AG04450 (cell line): ENCODE measurements at places on chromosomes 7 and 10.

GRCh38 chr10:13972609-13973008 lies 358.1 kb downstream of the FRMD4A start:
- DNase-seq: no peak

GRCh38 chr10:48985621-48986158 lies 46.0 kb upstream of the LRRC18 start:
- no peak for DNase-seq

DNA sequence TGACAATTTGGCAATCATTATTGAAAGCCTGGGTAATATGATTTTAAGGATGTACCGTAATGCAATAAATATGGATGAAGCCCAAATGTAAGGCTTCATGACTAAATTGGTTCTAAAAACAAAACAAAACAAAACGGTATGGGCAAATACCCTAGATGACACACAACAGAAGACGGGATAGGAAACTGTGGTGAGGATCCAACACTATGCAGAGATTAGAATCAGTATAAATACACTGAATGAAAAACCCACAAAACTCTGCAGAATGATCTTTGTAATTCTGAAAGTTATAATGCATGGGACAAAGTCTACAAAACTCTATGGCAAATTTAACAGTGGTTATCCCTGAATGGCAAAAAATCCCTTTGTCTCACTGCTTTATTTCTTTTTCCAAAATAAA lies 57.6 kb downstream of the MALSU1 start:
- DNase-seq: no peak

DNA sequence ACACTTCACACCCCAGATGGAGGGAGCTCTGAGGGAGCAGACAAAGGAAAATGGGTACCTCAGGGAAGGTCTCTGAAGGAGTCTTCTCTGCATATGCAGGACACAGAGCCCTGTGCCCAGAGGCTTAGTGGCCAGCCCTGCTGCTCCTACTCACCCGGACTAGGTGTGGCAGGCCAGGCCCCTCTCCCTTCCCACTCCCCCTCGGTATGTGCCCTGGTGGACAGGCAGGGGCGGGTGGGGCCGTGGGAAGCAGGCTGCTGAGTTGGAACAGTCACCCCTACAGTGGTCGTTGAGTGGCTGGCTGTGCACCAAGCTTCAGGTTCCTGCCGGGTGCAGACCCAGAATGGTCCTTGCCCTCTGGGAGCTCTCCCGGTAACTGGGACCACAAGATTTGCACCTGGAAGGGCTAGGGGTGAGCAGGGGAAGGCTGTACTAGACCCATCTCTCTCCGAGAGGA lies 68.6 kb downstream of the ZMIZ1 start:
- no peak for DNase-seq

DNA sequence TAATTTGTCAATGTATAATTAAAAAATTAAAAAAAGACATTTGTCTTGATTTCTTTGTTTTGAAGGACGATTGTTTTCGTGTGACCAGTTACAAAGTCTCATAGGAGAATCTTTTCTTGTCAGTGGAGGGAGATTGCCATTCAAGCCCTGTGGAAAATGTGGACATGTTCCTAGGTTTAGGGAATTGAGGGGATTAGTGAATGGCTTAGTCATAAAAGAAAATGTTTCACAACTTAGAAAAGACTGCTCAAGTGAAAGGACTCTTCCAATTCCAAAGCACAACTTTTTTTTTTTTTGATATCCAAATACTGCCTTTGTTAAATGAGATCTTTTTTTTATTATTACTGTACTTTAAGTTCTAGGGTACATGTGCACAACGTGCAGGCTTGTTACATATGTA lies 140.7 kb upstream of the HABP2 start:
- DNase-seq: no peak

DNA sequence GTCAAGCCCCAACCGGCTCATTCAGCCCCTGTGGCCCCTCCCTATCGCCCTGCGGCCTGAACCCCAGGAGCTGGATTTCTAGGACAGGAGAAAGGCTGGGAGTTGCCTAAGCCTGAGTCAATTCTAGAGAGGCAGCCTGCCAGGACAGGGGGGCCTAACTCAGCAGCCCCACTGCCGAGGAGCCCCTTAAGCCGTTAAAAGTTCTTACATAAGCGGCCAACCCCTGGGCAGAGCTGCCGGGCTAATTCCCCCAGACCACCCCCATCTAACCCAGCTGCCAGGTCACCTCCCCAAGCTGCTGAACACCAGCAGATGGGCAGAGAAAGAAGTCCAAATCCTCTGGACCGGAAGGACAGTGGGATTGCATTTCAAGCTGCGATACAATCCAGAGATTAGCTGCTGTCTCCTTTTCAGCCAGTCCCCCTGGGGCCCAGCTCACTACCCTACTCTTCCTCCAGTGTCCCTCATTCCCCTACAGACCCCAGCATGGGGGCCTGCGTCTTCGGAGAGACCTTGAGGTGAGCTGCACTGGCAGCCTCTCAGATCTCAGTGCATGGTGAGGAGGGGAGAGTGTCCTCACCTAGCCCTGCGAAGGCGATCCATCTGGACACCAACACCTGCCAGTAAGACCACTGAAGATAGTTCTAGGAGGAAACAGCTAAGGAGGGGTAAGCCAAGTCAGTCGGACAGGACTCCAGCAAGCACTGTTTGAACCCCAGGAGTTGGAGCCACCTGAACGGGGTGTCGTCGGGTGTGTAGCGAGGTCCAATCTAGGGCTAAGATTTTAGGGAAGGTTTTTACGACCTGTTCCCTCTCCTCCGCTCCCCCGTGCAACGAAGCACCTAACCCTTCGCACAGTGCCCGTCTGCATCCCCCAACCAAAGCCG lies 830 bp downstream of the IMPDH1 start:
- no peak for DNase-seq

DNA sequence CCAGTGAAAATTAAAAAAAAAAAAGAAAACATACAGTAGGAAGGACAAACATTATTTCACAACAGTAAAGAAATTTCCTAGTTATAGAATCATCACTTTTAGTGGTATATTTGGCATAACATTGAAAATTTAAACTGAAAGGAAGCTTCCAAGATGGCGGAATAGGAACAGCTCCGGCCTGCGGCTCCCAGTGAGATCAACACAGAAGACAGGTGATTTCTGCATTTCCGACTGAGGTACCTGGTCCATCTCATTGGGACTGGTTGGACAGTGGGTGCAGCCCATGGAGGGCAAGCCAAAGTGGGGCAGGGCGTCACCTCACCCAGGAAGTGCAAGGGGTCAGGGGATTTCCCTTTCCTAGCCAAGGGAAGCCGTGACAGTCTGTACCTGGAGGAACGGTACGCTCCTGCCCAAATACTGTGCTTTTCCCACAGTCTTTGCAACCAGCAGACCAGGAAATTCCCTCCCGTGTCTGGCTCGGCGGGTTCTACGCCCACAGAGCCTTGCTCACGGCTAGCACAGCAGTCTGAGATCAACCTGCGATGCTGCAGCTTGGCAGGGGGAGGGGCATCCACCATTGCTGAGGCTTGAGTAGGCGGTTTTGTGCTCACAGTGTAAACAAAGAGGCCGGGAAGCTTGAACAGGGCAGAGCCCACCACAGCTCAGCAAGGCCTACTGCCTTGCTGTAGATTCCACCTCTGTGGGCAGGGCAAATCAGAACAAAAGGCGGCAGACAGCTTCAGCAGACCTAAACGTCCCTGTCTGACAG lies 19.4 kb downstream of the PON3 start:
- no peak for DNase-seq

- DNase-seq: no peak
Measured at GRCh38 chr7:94366832-94367231, 27.9 kb upstream of the COL1A2 start.

DNA sequence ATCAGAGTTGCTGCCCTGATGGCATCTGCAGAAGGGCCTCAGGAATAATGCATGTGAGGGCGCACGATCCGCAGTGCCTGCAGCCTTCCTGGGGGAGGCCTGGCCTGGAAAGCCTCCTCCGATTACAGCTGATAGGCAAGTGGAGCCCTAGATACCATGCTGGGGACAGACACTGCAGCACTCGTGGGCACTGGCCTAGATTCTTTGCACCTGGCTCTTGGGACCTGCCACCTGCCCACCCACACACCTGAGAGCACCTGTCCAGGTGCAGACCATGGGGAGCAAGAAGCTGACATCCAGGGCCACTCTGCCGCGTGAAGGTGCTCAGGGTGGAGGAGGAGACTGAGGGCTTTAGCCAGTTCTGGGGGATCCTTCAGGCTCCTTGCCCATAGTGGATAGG lies 14.8 kb downstream of the YKT6 start:
- DNase-seq: no peak

DNA sequence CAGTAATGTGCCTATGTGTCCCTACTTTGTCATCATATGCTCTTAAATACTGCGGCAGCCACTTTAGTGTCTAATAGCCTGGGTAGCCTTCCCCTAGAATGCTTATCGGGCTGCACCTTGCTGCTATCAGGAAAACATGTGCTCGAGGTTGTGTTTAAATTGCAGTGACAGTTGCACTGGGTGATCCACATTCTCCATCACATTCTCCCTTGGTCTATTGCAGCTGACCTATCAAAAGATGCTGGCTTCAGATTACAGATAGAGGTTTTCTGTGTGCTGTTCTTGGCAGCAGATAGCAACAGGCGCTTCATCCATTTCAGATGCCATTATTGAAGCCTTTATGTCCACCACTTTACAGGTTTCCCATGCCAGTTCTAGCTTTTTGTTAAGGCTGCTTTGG lies 130.1 kb upstream of the MDFIC start:
- no peak for DNase-seq

GRCh38 chr7:118735441-118735840 lies 510.9 kb downstream of the ANKRD7 start:
- no peak for DNase-seq

GRCh38 chr10:62691336-62691735 lies 113.2 kb upstream of the ADO start:
- DNase-seq: no peak
